ENCODE measurements at places on chromosomes 7 and 10.

GRCh38 chr7:8015746-8016120 is 47.1 kb downstream of the GLCCI1 start:
- DNase-seq: no peak

DNA sequence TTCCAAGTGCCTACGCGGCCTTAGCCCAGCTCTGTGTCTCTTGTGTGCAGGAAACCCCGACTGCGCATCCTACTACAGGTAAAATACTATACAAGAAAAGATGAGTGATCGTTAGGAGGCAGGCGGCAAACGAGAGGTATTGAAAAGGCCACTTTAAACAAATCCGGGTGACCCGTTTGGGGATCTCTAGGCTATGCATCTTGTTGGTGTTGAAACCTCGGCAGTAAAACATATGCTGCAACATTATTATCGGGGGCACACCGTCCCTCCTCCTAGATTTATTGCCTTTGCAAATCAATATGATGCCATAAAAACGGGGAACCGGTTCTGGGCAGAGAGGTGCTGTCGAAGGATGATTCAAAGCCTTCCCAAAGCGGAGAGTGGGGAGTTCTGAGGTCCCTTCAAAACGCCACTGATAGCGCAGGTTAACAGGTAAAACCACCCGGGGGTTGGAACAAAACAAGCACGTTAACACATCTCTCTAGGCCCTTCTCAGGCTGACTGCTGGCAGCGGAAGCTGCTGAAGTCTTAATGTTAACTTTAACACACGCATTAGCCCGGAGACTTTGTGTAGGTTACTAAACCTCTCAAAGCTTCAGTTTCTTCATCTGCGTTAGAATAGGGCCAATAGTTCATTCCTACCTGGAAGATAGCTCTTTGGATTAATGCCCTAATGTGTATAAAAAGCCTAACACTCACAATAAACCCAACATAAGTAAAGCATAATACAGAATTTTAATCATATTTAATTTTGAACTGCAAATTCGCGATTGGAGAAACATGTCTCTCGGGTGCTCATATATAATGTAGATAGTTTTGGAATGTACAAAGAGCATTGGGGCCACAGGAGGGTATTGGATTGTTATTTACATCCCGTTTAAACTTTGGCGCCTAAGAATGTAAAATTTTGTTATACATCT is 2.6 kb upstream of the TBX20 start:
- no peak for DNase-seq

DNA sequence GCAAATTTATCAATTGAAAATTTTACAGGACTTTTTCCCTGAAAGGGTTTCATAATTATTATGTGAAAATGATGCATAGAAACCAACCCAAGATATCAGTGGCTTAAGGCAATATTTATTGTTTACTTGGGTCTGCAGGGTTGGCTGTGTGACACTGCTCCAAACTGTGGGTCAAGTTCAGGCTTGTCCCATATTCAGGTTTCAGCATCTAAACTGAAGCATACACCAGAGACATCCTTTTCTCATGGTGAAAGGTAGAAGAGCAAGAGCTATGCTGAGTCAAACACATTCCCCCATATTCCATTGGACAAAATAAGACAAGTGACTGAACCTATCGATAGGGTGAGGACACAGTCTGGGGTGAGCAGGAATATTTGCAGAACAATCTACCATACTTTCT is 110.9 kb downstream of the MAPK8 start:
- DNase-seq: no peak

DNA sequence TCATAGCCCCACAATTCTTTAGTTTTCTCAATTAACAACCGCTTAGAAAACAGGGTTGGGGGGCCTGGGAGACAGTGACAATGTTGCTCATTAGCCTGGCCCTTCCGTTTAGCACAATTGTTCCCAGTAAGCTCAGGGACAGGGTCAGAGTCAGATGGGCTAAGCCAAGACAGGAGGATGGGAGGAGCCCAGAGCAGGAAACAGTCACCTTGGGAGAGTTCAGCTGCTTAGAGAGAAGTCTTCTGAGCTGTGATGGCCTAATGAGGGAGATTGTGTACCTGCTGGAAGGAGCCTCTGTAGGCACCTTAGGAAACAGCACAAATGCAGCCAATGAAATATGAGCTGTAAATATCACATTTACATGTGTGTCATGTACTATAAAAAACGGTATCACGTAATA is 35.9 kb downstream of the SVOPL start:
- no peak for DNase-seq

Measured in activated CD4-positive, alpha-beta T cell treated with anti-CD3 and anti-CD28 coated beads, Interleukin-2, amount 50 U/mL, for 4 hours (primary cell).